ENCODE measurements at places on chromosomes 2 and 18.

DNA sequence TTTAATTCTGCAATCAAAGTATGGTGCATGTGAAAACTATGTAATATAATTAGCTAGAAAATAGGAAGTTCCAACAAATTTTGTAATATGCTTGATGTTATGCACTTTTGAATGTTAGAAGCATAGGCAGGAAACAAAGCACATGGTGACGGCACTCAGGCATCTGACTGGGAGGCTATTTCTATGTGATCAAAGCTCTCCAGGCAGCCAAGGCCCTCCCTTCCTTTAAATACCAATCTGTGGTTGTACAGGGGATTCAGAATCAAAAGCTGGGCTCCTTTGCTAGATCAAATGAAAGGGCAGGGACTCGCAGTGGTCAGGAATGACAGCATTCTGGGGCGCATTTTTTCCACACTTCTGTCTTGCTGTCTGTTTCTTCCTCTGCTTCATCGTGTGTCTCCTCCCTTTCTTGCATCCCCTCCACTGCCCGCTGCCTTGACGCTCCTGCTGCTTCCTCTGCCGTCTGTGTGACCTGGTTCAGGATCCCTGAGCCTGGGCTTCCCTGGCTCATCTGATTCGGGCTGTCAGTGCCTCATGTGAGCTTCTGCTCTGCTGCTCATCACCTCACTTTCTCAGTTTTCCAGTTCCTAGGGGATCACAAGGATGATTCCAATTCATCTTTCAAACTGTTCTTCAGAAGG lies 30.9 kb downstream of the TMEM182 start:
- no peak for DNase-seq

GRCh38 chr2:10947446-10948187 lies 35.9 kb downstream of the KCNF1 start:
- DNase-seq: no peak

DNA sequence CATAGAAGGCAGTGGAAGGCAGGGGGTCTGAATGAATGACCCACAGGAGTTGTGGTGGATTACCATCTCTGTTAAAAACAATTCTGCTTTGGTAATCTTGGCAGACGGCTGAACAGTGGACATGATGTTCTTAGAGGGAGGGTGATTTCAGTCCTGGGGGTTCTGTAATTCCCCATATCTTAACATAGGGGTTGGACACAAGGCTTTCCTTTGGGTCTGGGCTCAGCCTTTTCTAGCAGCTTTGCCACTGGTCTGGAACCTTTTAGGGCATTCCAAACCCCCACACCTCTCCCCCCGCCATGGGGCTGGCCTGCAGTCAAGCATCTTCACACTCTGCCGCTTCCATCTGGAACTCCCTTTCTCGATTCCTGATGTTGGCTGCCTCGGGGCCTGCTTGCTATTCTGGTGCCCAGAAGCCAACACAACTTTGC lies 50.3 kb downstream of the RPL37A start:
- DNase-seq: no peak

DNA sequence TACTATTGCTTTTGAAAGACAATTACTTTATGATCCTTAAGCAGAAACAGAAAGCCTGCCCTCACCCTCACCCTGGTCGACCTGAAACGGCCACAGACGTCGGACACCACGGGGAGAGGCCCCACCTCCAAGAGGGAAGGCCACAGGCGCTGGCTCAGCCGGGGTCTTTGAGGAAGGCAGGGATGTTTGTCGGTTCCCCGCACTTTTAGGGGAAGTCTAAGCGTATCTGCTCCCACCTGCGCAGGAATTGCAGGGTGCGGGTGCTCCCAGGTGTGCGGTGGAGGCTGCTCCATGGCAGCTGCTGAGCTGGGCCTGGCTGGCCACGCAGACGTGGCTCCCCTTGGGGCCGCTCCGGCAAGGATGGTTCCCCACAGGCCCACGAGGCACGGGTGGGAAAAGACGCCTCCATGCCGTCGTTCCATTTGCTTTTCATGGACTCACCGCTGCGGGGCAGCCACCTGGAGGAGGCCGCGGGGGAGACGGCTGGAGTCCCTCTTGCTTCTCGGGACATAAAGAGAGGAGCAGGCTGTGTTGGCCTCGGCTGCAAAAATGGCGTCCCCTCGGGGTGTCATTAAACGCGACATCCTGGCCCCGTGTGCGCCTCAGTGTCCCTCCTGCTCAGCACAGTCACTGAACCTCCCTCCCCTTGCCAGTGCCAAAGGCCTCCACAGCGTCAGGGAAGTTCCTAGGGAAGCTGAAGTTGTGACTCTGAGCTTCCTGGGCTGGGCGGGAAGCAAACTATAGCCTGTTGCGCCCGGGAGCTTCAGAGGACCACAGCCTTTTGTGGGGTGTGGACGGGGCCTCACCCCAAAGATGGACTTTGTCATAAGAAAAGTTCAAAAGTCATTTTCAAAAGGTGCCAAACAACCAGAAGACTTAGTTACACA lies 63.4 kb downstream of the NFATC1 start:
- no peak for DNase-seq

GRCh38 chr2:71615767-71616730 lies 162.7 kb downstream of the DYSF start:
- no peak for DNase-seq

- no peak for DNase-seq
Measured at GRCh38 chr2:158766524-158766923, 28.6 kb upstream of the DAPL1 start.

DNA sequence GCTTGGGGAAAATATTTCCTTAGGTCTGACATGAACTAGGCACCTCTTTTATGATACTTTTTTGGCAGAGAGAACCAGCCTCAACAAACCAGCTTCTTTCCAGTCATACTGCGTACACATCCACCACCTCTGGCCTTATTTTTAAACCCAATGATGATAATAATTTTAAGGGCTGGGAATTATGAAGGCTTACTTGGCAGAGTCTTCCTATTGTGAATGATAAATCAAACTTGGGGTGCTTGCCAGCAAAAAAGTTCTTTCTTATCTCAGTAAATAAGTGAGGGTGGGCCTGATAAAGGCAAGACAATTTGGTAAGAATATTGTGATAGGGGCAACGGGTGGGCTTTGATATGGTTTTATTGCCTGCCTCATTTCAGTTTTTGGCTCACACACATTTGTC lies 1230.2 kb upstream of the ZEB2 start:
- DNase-seq: no peak

- DNase-seq: peak; percentile 57
Measured at GRCh38 chr18:57581301-57581934, 5.1 kb downstream of the FECH start.
